Glutamatergic neuron (in vitro differentiated cells): ENCODE measurements at places on chromosomes 5 and 9.

- no peak overlapping the region for H3K4me3 ChIP-seq
- no peak for DNase-seq
- H3K27ac ChIP-seq, result no peak overlapping the region
- no peaks in the 10 kb centered on the region for H3K27me3 ChIP-seq
- no peaks in the 10 kb centered on the region for H3K36me3 ChIP-seq
Observed at GRCh38 chr5:159576902-159577301, 246.6 kb upstream of the IL12B start.

DNA sequence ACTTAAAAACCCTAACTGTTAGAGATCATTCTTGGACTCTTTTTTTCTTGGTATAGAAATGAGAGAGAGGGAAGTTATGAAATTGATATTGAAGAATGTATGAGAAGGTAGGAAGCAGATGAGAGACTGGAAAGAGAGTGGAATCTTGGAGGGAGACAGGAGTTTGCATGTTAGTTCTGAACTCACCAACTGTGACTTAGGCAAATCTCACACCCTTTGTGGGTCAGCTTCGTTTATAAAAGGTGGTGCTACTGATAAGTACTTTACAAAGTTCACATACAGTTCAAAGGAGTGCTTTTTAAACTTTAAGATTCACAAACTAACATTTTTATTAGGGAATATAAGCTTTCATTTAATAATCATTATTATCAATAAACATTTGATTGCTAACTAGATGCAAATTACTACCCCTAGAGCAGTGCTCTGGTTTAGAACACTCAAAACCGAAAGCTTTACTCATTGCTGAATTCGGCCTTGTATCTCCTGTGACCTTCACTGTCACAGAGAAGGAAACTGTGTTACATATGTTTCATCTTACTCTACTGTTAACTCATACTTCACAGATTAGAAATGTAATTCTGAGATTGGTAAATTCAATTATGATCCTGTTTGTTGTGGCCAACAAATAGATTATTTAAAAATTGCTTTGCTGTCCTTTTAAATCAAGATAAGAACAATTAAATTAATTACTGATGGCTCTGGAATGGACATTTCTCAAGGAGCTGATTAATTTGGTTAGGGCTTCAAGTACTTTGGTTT, 143.2 kb downstream of the RMI1 start:
- peaks cover 12% of the 10 kb centered on the region for H3K36me3 ChIP-seq
- no peak overlapping the region for H3K4me3 ChIP-seq
- H3K27me3 ChIP-seq, result no peaks in the 10 kb centered on the region
- no peak for DNase-seq

- H3K4me1 ChIP-seq, result peaks cover 30% of the 10 kb centered on the region
- no peak for DNase-seq
- peak overlapping the region; percentile 97 for H3K4me3 ChIP-seq
- H3K27me3 ChIP-seq, result peaks cover 4% of the 10 kb centered on the region
Observed at GRCh38 chr5:79512049-79512448, 1.9 kb downstream of the HOMER1 start.

GRCh38 chr5:170985486-170985885, 123.7 kb downstream of the RANBP17 start:
- no peak overlapping the region for H3K27ac ChIP-seq
- H3K4me1 ChIP-seq, result peaks cover 3% of the 10 kb centered on the region

DNA sequence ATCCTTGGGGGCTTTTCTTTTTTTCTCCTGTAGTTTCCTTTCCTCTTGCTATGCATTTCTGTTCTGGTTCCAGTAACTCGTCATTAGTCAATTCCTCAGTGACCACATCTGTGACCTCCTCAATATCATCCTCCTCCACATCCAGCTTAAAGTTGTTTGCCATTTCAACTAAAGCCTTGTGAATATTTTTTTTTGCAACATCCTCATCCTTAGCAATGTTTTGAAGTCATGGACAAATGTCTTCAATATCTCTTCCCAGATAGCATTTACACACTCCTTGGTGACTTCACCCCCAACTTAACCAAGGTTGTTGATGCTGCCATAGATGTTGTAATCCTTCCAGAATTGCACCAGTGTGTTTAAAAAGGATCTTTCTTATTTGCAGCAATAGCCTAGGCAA, 14.7 kb upstream of the ADRB2 start:
- no peak overlapping the region for H3K27ac ChIP-seq
- H3K36me3 ChIP-seq, result no peaks in the 10 kb centered on the region
- H3K4me3 ChIP-seq, result no peak overlapping the region
- no peaks in the 10 kb centered on the region for H3K27me3 ChIP-seq
- peaks cover 2% of the 10 kb centered on the region for H3K4me1 ChIP-seq

DNA sequence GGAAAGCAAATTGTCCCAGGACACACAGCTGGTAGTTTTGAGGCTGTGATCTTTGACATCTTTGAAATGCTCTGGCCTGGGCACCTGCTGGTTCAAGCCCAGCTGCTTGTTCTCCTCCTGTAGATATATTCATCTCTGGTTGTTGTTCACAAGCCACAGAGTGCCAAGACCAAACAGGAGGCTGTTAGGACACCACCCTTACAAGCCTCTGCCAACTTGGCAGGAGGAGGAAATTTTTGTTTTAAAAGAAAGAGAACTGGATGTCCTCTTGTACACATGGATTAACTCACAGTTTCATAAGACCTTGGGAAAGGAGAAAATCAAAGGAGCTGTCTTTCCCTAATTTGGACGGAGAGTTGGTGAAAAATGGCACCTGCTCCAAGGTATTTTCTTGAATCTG, 8.5 kb upstream of the ZFP62 start:
- no peak for DNase-seq
- H3K36me3 ChIP-seq, result no peaks in the 10 kb centered on the region
- no peak overlapping the region for H3K4me3 ChIP-seq
- H3K4me1 ChIP-seq, result peaks cover 1% of the 10 kb centered on the region

DNA sequence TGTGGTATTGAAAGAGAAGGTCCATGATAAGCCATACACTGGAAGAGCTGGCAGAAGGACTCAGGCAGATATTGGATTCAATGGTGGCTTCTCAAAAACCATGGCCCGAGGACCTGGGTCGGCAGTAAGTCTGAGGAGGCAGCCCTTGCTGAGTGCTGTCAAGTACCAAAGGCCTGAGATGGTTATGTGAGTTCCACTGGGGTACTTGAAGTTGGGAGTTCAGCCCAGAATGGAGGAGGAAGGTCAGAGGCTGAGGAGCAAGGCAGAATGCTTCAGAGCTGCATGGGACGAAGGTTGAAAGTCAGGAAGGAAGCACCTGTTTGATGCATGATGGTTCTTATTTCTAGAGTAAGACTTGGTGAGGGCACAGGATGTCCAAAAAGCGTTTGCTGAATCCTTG, 194.9 kb downstream of the DIRAS2 start:
- H3K4me3 ChIP-seq, result no peak overlapping the region
- peaks cover 8% of the 10 kb centered on the region for H3K36me3 ChIP-seq
- peaks cover 13% of the 10 kb centered on the region for H3K27me3 ChIP-seq

DNA sequence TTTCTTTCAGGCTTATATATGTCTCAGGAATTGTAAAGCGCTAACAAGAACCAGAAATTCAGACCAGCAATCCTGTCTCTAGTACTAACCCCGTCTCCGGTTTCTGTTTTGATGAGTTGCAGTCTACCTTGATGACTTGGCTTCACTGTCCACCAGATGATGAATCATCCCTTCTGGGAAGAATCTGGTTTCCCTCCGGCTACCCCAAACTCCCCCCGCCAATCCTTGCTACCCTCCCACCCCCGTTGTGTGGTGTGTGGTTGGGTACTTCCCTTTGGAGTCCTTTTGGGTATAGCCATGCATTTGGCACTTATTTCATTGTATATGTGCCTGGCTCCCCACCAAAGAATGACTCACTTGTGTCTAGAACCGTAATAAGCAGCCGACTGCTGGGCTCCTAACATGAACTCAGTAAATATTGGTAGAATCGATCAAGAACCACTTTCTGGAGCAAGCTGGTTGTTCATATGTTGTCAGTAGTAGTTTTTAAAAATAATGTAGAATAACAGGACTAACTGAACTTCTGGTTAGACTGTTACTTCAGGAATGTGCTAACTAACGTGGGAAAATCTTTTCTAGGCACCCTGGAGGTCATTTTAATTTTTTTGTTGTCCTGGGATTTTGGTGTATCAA, 8.3 kb upstream of the TGFBI start:
- H3K36me3 ChIP-seq, result no peaks in the 10 kb centered on the region
- no peak for DNase-seq
- H3K27ac ChIP-seq, result no peak overlapping the region
- no peak overlapping the region for H3K4me3 ChIP-seq
- H3K27me3 ChIP-seq, result no peaks in the 10 kb centered on the region

- DNase-seq, result no peak
- no peaks in the 10 kb centered on the region for H3K4me1 ChIP-seq
- no peak overlapping the region for H3K4me3 ChIP-seq
- H3K36me3 ChIP-seq, result peaks cover 5% of the 10 kb centered on the region
Observed at GRCh38 chr9:6733831-6734230, 23.9 kb upstream of the KDM4C start.

GRCh38 chr5:32147959-32148358, 26.2 kb downstream of the GOLPH3 start:
- no peak overlapping the region for H3K4me3 ChIP-seq
- DNase-seq, result no peak
- no peak overlapping the region for H3K27ac ChIP-seq

- H3K36me3 ChIP-seq, result no peaks in the 10 kb centered on the region
- no peak overlapping the region for H3K4me3 ChIP-seq
- no peak for DNase-seq
- H3K27ac ChIP-seq, result no peak overlapping the region
- no peaks in the 10 kb centered on the region for H3K4me1 ChIP-seq
Observed at GRCh38 chr5:168481330-168481788, 4.9 kb upstream of the RARS1 start.

DNA sequence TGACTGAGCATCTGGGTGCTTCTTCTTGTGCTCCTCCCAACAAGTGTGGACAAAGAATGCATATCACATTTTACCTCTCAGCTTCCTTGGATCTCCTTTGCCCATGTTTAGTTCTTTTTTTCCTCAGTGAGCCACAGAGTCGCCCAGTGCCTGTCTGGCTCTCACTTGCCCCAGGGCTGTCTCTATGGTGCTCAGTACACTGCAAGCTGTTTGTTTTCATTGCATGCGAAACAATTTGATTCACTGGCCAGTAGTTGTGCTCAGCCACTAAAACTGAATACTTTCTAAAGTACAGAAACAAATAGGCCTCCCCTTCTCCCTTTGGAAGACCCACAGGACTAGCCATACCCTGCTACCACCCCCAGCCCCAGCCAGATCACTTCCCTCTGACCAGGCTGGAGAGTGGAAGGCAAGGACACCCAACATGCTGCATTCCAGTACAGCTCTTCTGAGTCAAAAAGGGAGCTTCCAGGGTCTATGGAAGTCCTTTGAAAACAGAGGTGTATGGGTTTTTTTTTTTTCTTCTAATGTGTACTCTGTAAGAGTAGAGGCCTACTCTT, 3.8 kb downstream of the LHFPL2 start:
- no peak overlapping the region for H3K27ac ChIP-seq
- DNase-seq, result no peak
- no peaks in the 10 kb centered on the region for H3K36me3 ChIP-seq
- peaks cover 9% of the 10 kb centered on the region for H3K4me1 ChIP-seq

GRCh38 chr5:120139039-120139438, 325.1 kb upstream of the PRR16 start:
- no peak overlapping the region for H3K27ac ChIP-seq
- H3K4me1 ChIP-seq, result no peaks in the 10 kb centered on the region
- H3K36me3 ChIP-seq, result peaks cover 1% of the 10 kb centered on the region
- H3K4me3 ChIP-seq, result no peak overlapping the region
- DNase-seq, result no peak

DNA sequence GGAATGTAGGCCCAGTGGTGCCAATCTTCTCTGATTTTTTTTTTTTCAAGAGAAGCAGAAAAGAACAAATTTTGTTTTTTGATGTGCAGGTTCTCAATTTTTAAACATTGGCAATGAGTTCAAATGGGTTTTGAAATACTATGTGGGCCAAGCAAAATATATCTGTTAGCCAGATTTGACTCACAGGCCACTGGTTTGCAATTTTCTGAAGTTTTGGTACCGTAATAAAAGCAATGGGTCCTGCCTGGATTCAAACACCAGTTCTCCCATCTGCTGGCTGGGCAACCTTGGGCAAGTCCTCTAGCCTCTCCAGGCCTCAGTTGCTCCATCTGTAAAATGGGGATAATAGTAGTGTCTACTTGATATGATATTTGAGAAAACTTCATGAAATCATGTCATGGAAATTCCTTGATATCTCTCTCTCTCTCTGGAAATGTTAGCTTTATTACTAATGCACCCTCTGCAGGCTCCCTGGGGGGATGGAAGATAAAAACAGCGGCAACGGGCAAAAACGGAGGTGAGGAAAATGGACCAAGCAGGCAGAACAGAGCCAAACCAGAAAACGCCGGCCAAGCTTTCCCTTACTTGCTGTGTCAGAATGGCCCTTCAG, 63.4 kb downstream of the SMIM23 start:
- H3K27me3 ChIP-seq, result peaks cover 2% of the 10 kb centered on the region
- peaks cover 7% of the 10 kb centered on the region for H3K4me1 ChIP-seq
- no peak overlapping the region for H3K4me3 ChIP-seq
- DNase-seq, result no peak
- H3K36me3 ChIP-seq, result no peaks in the 10 kb centered on the region
